ENCODE measurements at places on chromosomes 3 and 15.

DNA sequence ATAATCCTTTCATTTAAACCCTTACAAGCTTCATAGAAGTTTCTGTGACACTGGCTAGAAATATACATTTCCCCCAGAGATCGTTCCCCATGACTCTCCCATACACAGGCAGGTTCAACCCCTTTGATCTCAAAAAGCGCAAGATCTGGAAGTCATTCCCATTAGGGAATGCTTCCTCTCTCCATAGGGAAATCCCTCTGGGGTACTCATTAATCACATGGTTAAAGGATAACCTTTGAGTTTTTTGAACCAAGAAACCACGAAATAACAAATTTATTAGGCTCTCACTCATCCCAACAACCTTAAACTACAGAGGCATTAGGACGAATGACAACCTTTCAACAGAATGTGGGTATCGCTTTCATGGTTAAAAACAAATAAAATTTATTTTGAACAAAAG, 211.9 kb upstream of the PRICKLE2 start:
- DNase-seq, result no peak

GRCh38 chr3:61872077-61872706, 310.8 kb downstream of the PTPRG start:
- no peak for DNase-seq

DNA sequence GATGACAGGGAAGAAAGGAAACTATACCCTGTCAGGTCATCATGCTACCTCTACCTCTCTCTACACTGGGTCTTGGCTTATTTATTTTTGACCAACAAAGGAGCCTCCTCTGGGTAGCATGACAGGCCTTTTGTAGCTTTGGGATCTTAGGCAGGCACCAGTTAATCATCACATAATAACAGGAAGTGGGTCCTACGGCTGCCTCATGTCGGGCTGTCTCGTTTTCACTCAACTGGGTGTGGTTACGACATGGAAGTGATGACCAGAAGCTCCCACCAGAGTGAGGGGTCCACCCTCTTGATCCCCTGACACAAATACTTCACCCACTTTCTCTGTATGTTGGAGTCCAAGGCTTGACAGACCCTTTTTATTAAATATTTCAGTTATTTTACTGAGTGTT, 105.3 kb downstream of the CD47 start:
- DNase-seq, result peak; percentile 51

DNA sequence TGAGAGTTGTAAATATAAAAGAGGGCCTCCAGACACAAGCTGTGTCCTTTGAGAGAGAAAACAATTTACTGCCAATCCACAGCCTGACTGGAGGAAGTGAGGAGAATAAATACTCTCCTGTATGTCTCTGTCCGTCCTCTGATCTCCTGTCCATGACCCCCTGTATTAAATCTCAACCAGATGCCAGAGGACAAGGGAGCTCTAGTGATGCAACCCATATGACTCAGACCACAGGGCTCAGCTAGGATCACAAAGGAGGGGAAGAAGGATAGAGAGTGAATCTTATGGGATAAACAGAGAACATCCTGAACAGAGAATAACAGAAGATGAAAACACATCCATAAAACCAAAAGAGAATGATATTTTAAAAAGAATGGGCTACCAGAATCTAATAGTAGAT, 482.6 kb downstream of the PLOD2 start:
- no peak for DNase-seq

DNA sequence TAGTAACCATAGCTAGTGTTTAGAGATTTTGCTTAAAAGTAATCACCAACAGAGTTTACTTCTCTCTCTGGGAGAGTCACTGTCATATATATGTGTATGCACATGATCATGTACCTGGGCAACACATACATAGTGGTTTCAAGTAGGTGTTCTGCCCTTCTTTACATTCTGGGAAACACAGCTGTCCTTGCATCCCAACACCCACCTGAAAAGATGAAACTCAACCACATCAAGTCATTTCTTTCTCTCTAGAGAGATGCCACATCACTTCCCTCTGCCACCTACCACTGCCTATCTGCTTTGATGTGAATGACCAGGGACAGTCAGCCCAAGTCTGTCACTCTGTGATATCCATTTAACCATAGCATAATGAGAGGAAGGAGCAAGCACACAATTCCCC, 155.8 kb upstream of the GADL1 start:
- no peak for DNase-seq

DNA sequence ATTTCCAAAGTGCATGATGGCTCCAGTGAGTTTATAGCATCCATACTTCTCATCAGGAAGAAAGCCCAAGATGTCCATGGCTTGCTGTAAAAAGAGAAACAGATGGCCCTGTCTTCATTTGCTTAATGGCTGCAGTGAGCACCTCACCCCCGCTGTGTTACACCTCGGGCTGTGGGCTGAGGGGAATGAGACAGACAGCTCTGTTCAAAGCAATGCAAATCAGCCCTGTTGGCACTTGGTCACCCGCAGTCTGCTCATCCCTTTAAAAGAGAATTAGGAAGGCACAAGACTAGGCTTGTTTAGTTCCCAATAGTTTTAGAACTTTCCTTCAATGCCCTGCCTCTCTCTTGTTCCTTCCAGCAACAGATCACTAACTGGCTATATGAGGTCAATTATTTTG, 25.2 kb downstream of the MYH15 start:
- DNase-seq, result no peak

- no peak for DNase-seq
These were observed 446.5 kb downstream of the CNTN3 start for GRCh38 chr3:74167926-74168325.

GRCh38 chr15:73691396-73691795, 7.2 kb downstream of the CD276 start:
- DNase-seq, result no peak

- DNase-seq, result no peak
These were observed 113.8 kb downstream of the ITPR1 start for GRCh38 chr3:4606911-4607310.

GRCh38 chr15:95830281-95830680, 500.2 kb upstream of the NR2F2 start:
- no peak for DNase-seq

- no peak for DNase-seq
These were observed 1273.4 kb downstream of the ROBO2 start for GRCh38 chr3:78313332-78313731.

Measured in CD4-positive, alpha-beta T cell treated with Interleukin-2 at 100 ng/mL for 4 hours (primary cell).